ENCODE measurements at places on chromosomes 2 and 18.

DNA sequence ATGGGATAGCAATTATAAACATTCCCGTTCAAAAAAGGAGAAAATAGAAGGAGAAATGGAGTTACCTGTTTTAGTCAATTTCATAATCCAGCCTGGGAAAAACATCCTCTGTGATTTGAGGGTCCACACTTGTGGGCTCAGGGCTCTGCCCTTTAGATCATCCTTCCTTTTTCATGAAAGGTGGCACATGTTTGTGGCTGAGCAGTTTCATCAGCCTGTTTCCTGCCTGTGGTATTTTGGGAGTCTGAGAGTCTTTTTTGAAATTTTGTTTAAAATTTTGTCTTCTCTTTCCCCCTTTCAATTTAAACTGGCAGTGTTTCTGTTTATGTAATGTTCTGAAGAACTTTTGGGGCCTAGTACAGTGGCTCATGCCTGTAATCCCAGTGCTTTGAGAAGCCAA lies 84.0 kb downstream of the KIAA1328 start:
- DNase-seq, result no peak

GRCh38 chr2:230661072-230661957 lies 51.3 kb upstream of the CAB39 start:
- DNase-seq, result no peak

- DNase-seq, result no peak
Measured at GRCh38 chr2:187586011-187586641, 31.9 kb upstream of the TFPI start.

DNA sequence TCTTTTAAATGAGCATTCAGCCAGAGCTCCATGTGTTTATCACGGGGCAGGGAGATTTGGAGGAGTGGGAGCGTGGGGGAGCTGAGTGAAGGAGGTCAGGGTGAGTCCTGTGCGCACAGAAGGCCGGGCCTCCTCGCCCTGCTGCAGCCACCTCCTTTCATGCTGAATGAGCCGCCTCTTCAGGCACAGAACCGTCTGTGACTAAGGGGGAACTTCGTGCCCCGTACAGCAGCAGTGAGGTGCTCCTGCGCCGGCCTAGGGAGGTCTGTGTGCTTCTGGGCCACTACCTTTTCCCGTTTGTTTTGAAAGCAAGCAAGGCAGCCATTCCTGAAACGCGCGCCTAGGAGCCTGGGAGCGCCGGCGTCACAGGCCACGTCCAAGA lies 27.1 kb upstream of the ZNF516 start:
- no peak for DNase-seq

GRCh38 chr2:12701786-12702167 lies 15.0 kb upstream of the TRIB2 start:
- DNase-seq, result no peak

DNA sequence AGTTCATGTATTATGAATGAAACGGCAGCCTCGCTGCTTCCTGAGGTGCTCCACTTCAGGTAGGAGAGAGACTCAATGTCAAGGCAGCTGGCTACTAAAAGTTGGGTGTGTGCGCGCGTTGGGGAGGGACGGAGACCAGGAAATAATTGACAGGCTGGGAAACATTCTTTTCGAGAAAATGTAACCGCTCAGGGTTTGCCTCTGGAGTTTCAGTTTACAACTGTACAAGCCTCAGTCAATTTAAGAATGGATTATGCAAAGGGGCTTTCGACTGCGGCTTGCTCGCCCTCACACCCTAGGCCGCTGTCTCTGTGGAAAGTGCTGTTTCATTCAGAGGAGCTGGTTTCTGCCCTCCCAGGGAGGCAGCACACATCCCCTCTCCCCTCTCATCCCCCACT lies 4.4 kb upstream of the SPRED2 start:
- DNase-seq, result no peak

DNA sequence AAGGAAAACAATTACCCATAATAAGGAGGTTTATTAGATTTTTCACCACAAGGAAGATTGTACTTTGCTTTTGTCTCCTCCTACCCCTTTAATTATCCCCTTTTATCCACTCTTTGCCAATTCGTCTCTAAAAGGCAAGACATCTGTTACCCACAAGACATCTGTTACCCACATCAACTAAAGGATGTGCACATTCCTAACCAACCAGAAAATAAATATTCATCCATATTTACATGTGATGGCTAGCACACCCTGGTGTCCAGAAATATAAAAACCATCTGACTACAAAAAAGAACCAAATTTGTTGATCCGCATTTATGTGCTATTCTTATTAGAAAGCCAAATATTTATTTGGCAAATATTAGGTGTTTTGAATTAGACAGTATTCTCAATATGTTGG lies 35.7 kb downstream of the ACVR1C start:
- no peak for DNase-seq

- no peak for DNase-seq
Measured at GRCh38 chr2:172704072-172704936, 31.3 kb upstream of the RAPGEF4 start.

DNA sequence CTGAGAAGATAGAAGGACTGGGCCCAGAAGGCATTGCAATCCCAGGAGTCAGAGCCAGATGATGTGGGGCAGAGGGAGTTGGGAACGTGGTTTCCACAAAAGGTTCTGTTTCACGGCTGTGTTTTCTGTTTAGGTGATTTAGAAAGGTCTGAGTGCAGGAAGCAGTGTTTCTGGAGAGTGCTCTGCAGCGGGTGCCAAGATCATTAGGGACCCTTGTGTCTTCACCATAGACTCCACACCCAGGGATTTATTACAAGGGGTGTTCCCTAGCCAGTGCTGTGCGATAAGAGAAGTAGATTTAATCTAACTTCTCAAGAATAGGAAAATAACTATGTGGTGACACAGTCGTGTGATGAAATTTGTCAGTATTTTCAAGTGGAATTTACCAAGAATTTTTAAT lies 221.1 kb upstream of the TPO start:
- no peak for DNase-seq

- DNase-seq, result no peak
Measured at GRCh38 chr2:2706306-2706705, 375.2 kb upstream of the MYT1L start.

DNA sequence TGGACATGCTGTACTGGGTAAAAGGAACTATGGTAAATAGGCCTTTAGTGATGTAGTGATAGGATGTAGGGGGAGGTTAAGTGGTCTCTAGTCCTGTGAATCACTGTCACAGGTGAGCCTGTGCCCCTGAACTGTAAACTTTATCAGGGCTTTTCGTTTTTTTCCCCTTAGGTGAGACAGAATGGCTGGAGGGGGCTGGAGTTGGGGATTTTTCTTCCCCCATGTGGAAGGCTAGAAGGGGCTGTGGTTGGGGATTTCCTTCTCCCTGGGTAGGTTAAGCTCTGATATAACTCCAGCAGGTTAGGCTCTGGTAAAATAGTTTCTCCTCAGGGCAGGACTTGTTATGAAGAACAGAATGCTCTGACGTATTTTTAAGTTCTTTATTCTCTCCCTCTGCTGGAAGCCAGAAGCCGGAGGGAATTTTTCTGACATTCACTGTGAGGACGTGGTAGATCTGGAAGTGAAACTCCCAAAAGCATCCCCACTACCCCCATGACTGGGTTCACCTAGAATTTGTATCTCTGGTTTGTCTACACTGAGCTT lies 28.5 kb downstream of the PIKFYVE start:
- DNase-seq, result no peak

DNA sequence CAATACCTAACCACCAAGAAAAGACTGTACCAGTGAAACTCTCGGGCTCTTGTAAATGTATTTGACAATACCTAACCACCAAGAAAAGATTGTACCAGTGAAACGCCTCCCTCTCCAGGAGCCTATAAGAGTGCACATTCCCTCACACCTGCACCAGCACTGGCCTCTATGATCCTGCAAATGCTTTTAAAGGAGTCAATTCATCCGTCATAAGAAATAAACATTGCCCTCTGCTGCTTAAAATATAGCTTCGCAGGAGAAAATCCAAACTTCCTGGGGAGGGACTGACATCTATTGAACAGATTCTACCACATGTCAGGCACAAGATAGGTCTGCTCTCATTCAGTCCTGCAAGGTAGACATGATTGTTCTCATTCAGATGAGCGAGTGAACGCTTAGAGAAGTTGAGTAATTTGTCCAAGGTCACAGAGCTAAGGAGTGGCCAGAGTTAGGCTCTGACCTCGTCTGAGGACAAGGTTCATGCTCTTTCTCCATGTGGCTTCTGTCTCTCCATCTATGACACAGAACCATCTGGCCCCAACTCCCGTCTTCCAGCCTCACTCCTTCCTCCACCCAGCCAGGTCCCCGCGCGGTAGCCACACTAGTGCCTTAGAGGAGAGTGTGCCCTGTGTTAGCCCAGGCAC lies 38.7 kb downstream of the MCFD2 start:
- no peak for DNase-seq

- no peak for DNase-seq
Measured at GRCh38 chr2:58064086-58064485, 17.5 kb downstream of the VRK2 start.

DNA sequence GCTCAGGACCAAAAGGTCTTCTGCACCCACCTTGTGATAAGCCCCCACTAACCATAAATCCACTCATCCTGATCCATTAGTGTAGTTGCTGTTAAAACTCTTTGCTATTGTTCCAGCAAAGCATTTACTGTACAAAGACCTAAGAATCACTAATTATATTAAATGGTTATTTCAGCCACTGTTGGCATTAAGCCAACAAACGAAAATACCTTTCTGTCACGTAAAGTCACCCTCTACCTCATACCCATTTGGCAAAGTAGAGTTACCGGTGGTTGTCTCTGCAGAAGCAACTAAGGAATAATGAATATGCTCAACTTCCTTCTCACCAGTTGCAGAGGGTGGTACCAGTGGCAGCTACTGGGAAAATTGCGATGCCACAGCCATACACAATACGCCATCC lies 224.5 kb downstream of the SP3 start:
- no peak for DNase-seq

GRCh38 chr2:64311948-64312621 lies 141.9 kb upstream of the LGALSL start:
- peak; percentile 37 for DNase-seq

DNA sequence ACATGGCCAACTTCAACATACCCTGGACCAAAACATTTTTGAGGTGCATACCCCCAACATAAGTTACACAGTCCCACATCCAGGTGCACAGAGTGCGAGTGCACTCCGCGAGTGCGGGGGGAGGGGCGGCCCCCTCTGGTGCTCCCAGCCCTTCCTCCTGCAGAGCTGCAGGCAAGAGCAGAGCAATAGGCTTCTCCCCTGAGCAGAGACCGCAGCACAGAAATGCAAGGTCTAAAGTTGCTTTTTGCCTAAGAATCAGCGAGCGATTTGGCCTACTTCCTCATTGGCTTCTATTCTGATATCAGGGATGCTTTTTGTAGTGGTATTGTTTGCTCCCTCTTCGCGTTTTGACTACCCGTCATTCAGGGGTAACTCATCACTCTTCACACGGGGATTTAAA lies 40.6 kb downstream of the BOLA3 start:
- no peak for DNase-seq

- DNase-seq, result no peak
Measured at GRCh38 chr2:20381457-20381856, 30.8 kb upstream of the PUM2 start.

- no peak for DNase-seq
Measured at GRCh38 chr18:77679869-77680268, 430.2 kb downstream of the GALR1 start.

DNA sequence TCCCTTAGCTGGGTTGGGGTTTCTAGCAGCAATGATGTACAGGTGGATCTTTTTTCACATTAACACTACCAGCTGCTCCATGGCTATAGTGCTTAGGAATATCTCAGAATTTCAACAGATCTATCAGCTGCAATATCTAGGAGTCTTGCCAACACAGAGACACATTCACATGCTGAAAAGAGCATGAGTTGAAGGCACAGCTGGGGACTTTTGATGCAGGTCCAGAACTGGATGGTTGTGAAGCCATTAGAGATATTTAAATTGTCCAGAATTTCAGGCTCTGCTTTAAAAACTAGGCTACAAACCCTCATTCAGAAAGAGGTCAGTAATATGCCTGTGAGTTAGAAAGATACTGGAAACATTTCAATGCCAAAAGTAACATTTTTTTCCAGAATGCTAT lies 122.2 kb upstream of the CCDC195 start:
- DNase-seq, result peak; percentile 46

DNA sequence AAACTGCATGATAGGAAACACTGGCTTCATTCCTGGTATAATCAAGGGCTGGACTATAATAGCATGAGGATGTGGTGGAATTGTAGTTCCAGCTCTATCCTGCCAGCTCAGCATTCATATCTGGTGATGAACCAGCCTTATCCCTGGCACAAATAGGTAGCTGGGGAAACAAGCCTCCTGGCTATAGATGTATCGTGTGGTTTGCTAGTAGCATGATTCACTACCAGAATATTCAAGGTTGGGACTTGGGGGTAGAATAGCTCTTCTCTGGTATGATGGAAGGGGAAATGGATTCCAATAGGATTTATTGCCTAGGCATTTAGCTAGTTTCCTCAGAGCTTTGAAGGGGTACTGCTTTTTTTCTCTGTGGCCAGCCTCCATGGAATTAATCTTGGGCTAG lies 532.8 kb downstream of the FBXO15 start:
- DNase-seq, result peak; percentile 77

DNA sequence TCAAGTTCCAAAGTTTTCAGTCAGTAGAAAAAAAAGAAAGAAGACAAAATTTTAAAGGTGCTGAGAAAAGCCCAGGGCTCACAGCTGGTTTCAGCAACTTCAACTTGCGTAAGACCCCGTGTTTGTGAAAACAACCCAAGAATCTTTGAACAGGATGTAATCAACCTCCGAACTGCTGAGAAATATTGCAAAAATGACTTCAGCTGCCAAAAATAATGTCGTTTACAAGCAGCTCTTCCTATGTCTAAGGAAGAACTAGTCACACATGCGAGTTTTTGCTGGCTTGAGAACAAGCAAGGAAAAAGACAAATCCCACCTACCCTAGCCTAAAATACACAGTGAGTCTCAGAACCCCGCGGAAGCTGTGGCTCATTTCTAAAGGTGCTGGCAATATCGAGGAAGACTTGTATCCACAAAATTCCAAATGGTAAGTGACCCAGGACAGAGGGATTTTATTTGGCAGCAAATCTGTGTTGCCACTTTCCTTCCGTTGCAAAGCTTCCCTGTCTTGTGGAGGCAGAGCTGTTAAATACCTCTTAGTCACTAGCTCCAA lies 59.8 kb upstream of the SLC8A1 start:
- peak; percentile 77 for DNase-seq

GRCh38 chr18:46239998-46240397 lies 135.8 kb downstream of the HAUS1 start:
- DNase-seq, result no peak

DNA sequence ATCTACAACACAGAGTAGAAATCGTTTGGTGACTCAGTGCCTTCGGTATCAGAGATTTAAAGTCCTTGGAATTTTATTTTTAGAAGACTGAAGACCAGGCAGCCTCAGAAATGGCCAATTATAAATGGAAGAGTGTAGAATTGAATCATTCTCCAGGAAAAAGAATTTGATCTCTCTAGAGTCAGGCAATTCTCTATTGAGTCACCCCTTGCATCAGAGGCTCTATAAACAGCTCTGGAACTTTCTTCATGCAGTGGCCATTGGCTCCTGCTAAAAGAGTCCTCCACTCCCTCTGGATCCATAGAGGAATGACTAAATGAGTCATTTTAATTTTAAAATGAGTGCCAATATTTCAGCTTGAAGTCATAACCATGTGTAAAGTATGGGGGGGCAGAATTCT lies 816.2 kb downstream of the TDRD15 start:
- no peak for DNase-seq

Data from AG04449 (cell line).